T-helper 2 cell (primary cell): ENCODE measurements at places on chromosomes 13 and 19.

- DNase-seq = no peak
Observed at GRCh38 chr13:96090240-96091101, 564 bp downstream of the HS6ST3 start.

GRCh38 chr13:21557995-21558394 lies 46.0 kb downstream of the MICU2 start:
- DNase-seq = no peak

DNA sequence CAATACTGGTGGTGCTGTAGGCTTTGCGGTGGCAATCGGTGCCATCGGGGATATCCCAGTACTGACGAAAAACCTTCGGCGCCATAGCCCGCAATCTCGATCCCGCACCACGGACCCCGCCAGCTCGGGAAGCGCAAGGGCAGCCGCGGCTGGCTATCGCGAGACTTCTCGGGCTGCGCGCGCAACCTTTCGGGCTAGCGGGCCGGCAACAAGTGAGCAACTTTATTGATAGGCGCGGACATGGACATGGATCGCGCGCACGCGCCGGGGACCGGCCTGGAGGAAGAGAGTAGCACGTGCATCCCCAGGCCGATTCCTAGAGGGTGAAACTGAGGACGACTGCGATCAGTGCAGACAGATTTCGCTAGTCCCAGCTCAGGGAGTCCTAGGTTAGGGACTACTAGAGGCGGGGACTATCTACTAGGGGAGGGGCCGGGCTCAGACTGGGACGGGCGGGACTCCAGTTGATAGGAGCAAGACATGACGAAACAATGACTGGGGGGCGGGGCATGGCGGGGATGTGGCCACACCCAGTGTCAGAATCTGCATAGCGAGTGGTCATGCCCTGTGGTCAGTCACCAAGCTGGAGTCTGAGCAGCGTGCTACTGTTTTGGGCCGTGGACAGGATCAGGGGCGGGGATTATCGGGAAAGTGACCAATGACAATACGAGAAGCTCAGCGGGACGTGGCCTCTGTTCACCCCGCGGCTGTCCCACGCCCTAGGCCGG lies at the start of gene NDUFA11:
NDUFA11 (minus strand) TSS at position 167 of the 728 bp plus-strand sequence; CDS start at position 85, 82 bp downstream.
- DNase-seq = peak; percentile 95

DNA sequence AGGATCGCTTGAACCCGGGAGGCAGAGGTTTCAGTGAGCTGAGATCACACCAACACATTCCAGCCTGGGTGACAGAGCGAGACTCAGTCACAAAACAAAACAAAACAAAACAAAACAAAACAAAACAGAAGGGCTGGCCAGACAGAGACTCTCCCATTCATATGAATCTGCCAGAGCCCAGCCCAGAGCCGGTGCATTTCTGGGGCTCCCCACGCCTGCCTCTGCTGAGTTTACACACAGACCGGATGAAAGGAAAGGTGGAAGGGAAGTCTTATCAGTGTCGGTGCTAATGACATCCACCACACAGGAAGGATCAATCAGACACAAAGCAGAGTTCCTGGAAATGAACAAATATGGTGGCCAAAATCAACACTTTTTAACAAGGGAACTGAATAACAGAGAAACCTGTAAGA lies 6.8 kb downstream of the TRAPPC6A start:
- DNase-seq = peak; percentile 51
